ENCODE measurements at places on chromosomes 12 and 14.

GRCh38 chr12:1013618-1014489 is 22.8 kb downstream of the ERC1 start:
- no peak for DNase-seq

- no peak for DNase-seq
Measured at GRCh38 chr14:78902010-78902623, 731.9 kb downstream of the NRXN3 start.

DNA sequence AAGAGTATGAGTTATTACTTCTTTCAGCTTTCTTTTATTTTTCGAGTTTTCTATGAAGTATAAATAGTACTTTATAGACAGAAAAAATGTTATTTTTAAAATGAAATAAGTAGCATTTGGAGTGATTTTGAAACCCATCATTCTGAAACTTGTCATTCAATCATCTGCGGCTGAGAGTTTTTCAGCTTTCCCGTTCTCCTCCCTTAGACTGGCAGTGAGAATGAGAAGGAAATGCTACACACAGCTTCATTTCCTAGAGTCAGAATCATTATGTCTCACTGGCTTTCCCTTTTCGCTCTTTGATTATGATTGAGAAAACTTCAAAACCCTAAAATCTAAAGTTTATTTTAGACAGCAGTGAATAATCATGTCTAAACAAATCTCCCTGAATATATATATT is 33.7 kb upstream of the GNPNAT1 start:
- DNase-seq, result no peak

DNA sequence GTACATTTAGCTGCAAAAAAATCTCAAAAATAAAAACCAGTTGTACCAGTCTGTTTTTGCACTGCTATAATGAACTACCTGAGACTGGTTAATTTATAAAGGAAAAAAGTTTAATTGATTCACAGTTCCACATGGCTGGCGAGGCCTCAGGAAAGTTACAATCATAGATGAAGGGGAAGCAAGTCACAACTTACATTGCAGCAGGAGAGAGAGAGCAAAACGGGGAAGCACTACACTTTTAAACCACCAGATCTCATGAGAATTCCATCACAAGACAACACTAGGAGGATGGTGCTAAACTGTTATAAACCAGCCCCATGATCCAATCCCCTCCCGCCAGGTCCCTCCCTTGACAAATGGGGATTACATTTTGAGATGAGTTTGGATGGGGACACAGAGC is 186.0 kb downstream of the TMTC3 start:
- DNase-seq, result no peak

GRCh38 chr14:74392616-74393570 is 33.1 kb downstream of the SYNDIG1L start:
- DNase-seq, result no peak

DNA sequence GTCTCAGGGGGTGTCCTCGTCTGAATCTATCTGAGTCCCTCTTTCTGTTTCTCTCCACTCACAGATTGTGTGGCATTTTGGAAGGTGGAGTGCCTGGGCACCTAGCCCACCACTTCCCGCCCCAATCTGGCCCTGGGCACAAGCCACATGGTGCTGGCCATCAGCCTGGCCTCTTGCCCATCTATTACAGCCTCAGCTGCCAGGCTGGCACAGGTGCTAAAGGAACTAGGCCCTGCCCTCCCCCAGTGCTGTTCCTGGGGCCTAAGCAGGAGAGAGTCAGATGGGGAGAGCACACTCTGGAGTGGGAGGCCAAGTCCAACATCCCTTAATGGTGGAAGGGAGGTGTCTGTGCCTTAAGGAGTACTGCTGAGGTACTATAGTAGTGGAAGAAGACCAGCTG is 8.3 kb upstream of the CALCOCO1 start:
- DNase-seq, result no peak

GRCh38 chr12:51028126-51028812 is 2.1 kb upstream of the SLC11A2 start:
- DNase-seq, result no peak

- no peak for DNase-seq
Measured at GRCh38 chr14:105043641-105044040, 21.6 kb downstream of the GPR132 start.

- no peak for DNase-seq
Measured at GRCh38 chr12:96752211-96752610, 154.8 kb upstream of the NEDD1 start.

DNA sequence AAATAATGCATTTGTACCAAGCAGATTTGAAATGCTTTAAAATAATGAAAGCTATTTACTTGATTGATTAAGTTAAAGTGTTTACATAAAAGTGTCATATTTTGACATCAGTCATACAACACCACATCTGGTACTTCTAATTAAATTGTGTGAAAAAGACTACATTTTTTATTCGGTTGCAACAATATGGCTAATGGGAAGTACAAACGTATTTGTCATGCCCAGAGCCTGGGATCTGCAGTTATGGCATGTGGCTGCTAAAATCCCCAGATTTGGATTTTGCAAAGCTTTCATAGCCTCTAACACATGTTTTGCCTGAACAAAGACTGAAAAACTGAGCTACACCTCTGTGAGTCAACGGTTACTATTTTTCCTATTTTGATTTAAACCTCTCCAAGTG is 66.6 kb downstream of the LLPH start:
- DNase-seq, result no peak

DNA sequence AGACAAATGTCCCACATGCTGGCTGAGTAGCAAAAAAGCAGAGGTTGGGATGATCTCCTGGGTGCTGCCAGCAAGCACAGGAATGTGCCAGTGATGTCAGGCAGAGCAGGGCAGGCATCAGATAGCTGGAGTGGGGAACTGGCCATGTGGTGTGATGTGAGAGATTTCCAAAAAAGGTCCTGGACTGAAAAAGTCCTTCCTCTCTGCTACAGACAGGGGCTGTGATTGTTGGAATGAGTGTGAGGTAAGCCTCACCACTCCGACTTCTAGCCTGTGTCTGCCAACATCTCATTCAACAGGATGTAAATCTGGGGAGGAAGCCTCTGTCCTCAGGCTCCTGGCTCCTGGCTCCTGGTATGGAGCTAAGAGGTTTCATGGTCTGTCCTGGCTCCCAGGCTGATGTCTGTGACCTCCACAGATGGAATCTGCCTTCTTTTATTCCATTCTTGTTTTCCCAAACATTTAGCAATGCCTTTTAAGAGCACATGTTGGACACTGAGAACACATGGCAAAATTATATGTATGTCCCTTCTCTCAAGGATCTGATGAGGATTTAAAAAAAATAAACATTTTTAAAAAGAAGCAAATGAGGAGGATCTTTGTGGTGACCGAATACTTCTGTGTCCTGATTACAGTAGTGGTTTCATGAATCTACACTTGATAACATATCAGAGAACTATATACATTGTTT is 50.1 kb upstream of the STK38L start:
- peak; percentile 40 for DNase-seq

- no peak for DNase-seq
Measured at GRCh38 chr14:68263563-68264259, 444.1 kb downstream of the RAD51B start.

DNA sequence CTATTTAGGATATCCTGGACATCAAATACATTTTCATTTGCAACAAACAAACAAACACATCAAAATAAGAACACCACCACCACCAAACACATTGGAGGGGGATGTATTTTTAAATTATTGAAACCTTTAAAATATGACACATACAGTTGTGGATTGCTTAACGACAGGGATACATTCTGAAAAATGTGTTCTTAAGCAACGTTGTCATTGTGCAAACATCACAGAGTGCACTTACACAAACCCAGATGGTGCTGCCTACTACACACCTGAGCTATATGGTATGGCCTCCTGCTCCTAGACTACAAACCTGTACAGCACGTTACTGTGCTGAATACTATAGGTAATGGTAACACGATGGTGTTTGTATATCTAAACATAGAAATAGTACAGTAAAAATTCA is 19.4 kb downstream of the PYGL start:
- DNase-seq, result no peak

DNA sequence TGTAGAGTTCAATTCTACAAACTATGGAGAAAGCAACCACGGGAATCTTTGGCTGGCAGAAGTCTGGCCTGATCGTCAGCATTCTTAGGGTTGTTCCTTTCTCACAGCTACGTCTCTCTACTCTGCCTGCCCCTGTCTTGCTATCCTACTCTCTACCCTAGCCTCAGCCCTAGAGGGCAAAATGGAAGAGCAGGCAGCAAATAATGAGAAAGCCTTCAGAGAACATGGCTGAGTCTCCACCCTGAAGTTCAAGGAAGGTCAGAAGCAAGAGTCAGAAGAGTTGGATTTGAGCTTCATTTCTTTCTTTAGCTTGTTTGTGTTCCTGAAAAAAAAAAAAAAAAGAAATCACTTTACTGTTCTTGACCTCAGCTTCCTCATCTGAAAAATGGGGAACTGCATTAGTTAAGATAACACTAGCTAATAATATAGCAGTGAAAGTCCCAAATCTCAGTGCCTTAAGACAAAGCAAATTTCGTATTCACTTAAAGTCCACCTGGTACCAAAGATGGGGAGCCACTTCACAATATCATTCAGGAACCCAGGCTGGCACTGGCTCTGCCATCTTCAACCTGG is 50.2 kb upstream of the CCND2 start:
- DNase-seq, result no peak

- no peak for DNase-seq
Measured at GRCh38 chr12:53937099-53937498, 1.5 kb upstream of the HOXC13 start.

- DNase-seq, result no peak
Measured at GRCh38 chr14:30527196-30527595, 31.8 kb upstream of the G2E3 start.

- no peak for DNase-seq
Measured at GRCh38 chr12:124909831-124910560, 4.5 kb downstream of the UBC start.

DNA sequence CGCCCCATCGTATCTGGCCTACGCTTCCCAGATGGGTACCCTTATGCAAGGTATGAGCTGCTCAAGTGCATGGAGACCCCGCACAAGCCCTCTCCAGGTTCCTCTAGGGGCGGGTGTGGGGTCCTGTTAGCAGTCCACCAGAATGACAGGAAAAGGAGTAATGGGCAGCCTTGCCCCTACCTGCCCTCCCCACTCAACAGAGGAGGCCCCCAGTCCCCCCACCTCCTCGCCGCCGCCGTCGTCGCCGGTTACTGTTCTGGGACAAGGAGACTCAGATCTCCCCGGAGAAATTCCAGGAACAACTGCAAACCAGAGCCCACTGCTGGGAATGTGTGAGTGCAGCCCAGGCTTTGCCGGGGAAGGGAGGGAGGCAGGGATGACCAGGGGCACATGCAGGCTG is 6.0 kb downstream of the REC8 start:
- no peak for DNase-seq

GRCh38 chr12:130621696-130622298 is 94.3 kb downstream of the RIMBP2 start:
- DNase-seq, result no peak

GRCh38 chr12:22299294-22299912 is 35.1 kb downstream of the ST8SIA1 start:
- no peak for DNase-seq

- no peak for DNase-seq
Measured at GRCh38 chr12:65961190-65962035, 137.1 kb downstream of the HMGA2 start.

DNA sequence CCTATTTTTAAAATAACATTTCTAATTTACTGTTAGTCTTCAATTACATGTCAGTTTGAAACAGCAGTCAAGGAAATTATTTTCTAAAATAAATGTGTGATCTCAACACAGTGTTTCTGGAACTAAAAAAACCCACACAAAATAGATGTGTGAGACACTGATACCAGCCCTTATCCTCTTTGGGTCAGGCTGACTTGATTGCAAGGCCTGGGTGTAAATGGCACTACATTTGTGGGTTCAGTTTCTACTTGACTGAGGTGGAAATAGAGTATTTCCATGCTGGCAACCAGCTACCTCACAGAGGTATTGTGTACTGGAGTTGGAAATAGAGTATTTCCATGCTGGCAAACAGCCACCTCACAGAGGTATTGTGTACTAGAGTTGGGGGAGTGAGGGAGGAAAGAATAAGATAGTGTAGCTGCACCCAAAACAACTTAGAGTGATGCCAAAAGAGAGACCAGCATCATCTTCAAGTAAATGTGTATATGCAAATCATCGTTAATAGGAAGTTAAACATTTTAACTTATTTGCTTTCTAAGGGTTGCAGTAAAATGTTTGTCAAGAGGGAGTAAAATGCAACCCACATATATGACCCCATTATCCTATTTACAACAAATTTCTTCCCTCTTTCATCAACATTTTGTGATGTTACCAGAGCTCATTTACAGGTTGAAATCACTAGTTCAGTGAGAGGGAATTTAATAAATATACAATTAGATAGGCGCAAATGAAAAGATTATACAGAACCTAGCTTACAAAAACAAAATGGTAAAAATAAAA is 10.7 kb upstream of the LYZ start:
- DNase-seq, result no peak

DNA sequence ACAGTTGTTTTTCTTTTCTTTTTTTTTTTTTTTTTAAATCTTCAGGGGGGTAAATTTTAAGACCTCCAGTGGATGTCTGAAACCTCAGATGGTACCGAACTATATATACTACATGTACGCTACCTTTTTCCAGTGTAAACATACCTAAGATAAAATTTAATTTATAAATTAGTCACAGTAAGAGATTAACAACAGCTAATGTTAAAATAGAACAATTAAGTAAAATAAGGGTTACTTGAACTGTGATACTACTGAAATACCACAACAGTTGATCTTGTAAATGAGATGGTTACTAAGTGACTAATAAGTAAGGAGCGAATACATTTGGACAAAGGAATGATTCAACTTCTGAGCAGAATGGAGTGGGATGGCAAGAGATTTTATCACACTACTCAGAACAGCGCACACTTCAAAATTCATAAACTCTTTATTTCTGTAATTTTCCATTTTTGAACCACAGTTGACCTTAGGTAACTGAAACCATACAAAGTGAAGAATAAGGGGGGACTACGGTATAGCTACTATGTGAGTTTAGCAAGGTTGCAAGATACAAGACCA is 80.5 kb upstream of the PCED1B start:
- no peak for DNase-seq

DNA sequence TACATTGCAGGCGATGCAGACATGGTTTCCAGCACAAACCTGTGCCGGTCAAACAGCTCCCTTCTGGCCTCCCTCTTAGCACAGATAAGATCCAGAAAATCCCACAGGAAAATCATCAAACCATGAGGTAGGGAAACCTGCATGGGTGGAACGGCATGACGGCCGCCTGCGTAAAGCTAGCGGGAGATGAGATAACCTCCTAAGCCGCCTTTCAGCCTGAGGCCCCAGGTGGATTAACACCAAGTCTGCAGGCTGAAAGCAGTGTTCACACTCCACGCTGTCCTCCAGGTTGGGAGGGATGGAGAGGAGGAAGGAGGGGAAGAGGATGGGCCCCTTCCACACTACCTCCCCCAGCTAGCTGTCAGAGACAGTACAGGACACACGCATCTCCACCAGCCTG is 63.8 kb downstream of the TSPAN11 start:
- DNase-seq, result no peak

Data from thoracic aorta (tissue), 2 donors.